ENCODE measurements at places on chromosomes 6 and 20.

- no peak for DNase-seq
Observed at GRCh38 chr6:67643281-67643680, 991.8 kb upstream of the ADGRB3 start.

- DNase-seq = no peak
Observed at GRCh38 chr6:52317841-52318581, 33.5 kb upstream of the MCM3 start.

- DNase-seq = no peak
Observed at GRCh38 chr6:23879816-23880215, 246.2 kb upstream of the NRSN1 start.

DNA sequence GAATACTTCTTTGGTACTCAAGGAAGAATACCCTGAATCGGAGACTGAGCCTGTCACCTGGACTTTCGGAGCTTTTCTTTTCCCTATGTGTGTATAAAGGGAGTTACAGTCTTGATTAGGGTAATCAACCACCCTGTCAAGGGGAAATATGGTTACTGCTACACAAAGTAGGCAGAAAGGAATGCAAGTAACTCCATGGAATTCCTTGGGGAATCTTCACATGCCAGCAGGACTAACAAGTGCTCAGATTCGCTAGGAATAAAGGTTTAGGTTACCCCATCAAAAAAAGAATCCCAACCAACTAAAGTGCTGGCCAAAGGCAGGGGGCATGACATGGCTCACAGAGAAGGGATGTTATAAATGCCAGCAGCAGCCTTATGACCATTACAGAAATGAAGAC, 10.4 kb downstream of the KCNS1 start:
- no peak for DNase-seq

GRCh38 chr6:146700078-146700686, 101.4 kb downstream of the ADGB start:
- DNase-seq = no peak

GRCh38 chr20:61161726-61162390, 90.2 kb upstream of the CDH4 start:
- no peak for DNase-seq

DNA sequence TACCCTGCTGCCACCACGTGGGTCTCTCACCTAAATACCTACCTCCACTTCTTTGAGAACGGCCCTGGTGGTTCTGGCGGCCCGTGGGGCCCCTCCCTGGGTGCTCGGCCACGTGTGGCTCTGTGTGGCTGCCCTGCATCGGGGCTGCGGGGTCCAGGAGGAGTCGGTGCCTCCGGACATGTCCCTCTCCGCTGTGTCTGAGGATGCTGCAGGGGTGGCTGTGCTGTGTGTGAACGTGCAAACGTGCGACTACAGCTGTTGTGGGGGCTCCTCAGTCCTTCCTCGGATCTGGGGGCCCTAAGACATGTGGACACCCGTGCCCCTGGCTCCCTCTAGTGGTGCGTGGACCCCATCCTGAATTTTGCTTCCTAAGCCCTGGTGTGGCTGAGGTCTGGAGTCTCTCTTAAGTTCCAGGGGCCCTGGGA, 691.8 kb downstream of the QKI start:
- no peak for DNase-seq

DNA sequence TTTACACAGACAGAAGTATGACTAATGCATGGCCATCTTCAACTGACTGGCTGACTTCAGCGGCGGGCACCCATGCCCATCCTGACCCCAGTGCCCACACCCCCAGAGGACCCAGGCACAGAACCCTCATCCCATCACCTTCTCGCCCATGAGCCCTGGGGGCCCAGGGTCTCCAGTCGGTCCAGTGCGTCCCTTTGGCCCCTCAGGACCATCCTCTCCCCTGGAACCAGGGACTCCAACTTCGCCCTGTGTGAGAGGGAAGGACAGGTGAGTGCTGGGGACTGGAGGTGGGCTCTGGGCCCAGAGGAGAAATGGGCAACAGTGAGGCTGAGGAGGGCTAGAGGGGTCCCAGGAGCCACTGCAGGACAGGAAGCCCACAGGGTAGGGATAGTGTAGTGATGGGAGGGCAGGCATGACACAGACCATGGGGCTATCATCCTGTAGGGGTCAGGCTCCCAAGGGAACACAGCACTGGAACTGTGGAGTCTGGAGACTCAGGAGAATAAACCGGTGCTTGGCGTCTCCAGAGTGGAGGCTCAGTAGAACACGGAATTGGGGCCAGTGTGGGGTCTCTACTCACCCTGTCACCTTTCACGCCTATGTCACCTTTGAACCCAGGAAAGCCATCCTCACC, 16.7 kb downstream of the COL11A2 start:
- no peak for DNase-seq

GRCh38 chr20:9070304-9070703, 1.4 kb downstream of the PLCB4 start:
- no peak for DNase-seq

DNA sequence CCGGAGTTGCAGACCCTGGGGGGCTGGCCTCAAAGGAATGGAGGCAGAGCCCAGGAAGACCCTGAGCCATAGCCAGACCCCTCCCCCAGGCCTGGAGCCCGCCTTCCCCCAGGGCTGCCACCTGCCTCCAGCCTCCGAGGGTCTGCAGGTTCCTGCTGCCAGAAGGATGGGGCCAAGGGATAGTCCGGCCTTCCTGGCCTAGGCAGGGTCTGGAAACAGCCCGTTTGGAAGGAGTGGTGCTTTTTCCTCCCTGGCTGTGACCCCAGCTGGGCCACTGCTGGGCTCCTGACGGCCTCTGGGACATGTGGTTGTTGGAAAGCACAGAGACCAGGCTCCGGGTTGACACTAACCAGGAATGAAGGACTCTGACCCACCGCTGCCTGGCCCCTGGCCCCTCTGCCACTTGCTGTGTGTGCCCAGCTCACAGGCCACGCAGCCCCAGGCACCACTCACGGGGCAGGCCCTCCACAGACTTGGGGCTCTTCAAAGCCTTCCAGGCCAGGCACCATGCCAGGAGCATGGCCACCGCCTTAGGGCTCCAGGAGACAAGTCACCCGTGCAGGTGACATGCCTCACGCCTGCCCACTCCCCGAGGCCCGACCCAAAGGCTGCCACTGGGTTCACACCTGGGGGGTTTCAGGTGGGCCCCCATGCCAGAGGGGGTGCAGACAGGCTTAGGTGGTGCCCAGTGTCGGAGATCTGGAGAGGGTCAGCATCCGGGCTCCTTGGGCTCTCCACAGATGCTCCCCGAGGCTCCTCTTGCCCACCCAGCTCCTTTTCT, 3.9 kb upstream of the LAMA5 start:
- no peak for DNase-seq

DNA sequence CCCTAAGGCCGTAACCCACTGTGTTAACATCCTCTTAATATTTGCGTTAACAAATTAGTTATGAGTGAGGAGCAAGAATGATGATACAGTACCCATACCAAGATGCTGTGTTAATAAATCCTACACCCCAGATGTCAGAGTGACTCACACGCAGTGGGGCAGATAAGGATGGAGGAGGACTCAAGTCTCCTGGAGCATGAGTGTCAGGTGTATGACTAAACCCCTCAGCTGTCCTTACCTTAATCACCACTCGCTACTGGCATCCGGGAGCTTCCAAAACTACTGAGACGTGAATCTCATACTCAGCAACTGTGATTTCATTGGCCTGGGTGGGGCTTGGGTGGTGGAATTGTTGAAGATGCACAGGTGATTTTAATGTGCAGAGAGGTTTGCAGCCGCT, 131.3 kb upstream of the MTHFD1L start:
- DNase-seq = no peak

GRCh38 chr6:72977114-72977513, 248.2 kb downstream of the KHDC1L start:
- no peak for DNase-seq

DNA sequence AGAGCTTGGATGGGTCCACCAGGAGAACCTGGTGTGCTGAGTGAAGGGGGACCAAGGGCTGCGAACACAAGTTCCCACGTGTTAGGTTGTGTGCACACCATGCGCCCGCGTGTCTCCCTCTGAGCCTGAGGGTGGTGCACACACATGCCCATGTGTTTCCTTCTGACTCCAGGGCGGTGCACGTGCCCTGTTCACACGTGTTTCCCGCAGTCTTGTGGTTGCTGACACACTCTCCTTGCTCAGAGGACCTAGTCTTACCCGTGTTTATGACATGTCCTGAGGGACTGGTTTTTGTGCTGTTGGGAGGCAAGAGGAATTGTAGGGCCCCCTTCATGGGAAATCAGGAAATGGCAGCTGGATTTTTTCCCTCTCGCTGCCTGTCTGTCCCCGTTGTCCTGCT, 36.3 kb upstream of the PCMTD2 start:
- no peak for DNase-seq

GRCh38 chr6:53014744-53015143, 19.7 kb upstream of the GSTA4 start:
- no peak for DNase-seq

DNA sequence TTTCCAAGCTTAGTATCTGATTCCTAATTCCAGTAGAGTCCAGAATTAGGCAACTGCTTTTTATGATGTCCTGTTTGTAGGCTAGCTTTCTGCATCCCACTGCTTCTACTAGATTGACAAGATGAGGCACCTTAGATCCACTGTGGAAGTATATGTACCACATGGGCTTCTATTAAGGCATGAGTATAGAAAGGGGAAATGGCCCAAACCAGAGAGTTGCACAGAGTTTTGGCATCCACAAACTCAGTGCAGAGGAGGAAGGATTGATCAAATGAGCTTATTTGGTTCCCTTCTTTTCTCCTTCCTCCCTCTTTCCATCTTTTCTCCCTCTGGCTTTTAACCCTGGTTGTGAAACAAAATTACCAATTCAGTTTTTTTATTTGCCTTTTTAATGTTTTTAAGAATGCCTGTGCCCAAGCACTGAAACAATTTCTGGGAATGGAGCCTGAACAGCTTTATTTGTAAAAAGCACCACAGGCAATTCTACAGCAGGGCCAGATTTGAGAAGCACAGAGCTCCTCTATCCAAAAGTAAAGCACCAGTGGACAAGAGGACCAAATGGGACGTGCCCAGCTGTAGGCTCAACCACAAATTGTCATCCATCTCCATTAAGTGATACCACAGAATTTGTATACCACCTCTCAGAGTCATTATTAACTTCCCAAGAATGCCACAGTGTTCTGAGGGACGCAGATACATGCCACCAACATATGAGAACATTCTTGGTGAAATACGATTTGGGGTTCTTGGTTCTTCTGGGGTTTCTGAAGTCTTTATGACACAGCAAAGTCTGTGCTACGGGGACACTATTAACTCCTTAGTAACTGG, 969.1 kb downstream of the KIF16B start:
- no peak for DNase-seq

DNA sequence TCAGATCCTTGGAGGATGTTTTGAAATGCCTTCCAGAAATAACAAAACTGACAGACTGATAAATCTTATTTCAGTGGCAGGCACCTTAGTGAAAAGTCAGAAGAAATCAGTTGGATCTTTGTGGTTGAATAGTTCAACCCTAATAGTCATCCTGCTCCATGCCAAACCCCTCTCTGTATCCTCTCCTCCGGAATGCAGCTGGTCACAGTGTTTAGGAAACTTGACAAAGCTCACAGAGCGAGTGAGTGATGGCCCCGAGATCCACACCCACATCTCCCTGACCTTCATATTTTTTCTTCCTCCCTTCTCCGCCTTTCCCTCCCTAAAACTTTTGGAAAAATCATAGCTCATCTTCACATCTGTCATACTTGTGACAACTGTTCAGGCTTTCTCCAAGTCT, 464.8 kb upstream of the CDH4 start:
- DNase-seq = no peak

- DNase-seq = no peak
Observed at GRCh38 chr6:293193-294174, 1.2 kb downstream of the DUSP22 start.

GRCh38 chr20:21821358-21821757, 115.9 kb downstream of the PAX1 start:
- no peak for DNase-seq

- no peak for DNase-seq
Observed at GRCh38 chr6:130041594-130041993, 23.2 kb downstream of the L3MBTL3 start.

DNA sequence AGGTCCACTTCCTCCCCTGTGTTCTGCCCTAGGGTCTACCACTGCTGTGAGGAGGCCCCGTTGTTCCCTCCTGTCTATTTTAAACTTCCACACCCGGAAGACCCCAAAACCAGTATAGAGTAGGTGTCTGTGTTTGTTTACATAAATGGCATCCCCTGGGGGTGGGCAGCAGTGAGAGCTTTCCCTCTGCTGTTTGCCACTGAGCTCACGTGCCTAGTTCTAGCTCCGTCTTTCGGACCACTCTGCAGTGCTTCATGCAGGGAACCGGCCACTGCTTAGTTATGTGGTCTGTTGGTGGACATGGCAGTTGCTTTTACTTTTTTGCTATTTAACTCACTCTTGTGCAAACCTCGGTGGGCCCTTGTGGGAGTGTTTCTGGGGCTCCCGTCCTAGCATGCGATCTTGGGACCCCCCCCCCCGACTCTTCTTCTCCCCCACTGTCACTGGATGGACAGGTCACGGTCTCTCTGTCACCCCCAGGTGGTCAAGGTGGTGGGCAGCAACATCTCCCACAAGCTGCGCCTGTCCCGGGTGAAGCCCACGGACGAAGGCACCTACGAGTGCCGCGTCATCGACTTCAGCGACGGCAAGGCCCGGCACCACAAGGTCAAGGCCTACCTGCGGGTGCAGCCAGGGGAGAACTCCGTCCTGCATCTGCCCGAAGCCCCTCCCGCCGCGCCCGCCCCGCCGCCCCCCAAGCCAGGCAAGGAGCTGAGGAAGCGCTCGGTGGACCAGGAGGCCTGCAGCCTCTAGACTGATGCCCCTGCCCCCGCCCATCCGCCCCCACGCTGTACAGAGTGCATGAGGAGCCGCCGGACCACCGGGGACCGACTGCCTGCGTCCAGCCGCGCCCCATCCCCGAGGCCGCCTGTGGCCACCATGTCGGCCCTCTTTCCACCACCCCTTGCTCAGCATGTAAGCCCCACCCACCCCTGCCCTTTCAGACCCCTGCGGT, 40.9 kb downstream of the VSTM2L start:
- DNase-seq = no peak

DNA sequence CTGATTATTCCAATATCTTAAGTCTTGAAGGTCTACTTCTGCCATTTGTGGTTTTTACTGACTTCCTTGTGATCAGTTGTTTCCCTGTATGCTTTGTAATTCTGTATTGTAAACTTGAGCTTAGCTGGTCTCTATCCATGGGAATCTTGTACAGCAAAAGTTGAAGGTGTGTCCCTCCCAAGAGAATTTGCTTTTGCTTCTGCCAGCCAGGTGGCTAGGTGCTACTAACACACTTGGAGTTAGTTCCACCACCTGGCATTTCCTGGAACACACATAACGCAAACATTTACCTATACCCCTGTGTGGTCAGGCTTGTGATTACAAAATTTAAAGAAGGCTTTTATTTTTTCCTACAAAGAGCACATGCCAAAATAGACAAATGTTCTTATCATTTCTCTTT, 141.2 kb downstream of the GRM4 start:
- no peak for DNase-seq
